ENCODE measurements at places on chromosomes 12 and 14.

DNA sequence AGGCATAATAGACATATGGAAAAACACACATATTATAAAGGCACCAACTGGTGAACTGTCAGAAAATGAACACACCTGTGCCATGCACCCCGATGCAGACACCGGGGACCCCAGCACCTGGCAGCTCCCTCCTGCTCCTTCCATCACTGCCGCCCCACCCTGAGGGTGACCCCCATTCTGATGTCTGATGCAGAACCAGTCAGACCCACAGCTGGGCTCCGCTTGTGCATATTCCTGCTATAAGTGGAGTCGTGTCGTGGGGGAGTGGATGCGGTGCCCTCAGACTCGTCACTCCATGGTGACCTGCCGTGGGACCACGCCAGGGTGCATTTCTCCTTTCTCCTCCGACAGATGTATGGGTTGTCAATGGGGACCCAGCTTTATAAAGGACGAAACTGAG is 45.7 kb upstream of the MEG3 start:
- no peak for DNase-seq

GRCh38 chr12:107612508-107612907 is 73.1 kb upstream of the PWP1 start:
- no peak for DNase-seq

- no peak for DNase-seq
Observed at GRCh38 chr12:16027002-16027401, 115.9 kb downstream of the DERA start.

- DNase-seq: no peak
Observed at GRCh38 chr12:15183821-15184220, 37.4 kb downstream of the RERG start.

DNA sequence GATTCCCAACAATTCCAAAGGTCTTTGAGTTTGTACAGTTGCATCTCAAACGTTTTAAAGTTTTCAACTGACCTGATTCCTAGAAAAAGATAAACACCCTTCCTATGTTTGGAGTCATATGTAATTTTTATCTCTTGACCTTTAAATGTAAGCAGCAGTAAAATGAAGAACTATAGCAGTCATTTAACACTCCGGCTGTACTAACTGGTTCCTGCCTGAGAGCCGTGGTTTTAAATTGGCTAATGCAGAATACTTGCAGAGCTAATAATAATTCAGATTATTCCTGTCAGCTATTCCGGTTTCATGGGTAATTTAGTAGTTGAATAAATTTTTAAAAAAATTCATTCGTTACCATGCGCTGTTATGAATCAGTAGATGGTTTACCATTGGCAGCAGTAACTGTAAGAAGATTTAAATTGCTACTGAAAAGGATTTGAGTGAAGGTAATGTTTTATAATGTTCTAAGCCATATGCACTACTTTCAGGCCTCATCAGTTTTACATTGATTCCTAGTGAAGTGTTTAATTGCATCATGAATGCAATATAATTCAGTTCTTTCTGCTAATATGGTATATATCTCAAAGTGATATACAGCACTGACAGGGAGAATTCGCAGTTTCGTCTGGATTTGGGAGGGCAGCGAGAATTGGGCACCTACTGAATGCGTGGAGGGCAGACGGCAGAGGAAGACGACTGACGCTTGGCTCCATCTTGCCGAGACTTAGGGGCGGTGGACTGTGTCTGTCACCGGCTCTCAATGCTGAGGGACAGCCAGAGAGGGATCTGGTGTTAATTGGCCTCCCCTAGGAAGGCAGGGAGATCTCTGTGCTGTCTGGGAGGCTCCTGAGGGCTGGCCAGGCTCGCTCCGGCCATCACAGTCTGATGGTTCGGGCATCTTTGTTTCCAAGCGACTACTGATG is 217.7 kb downstream of the PHETA1 start:
- DNase-seq: no peak

- no peak for DNase-seq
Observed at GRCh38 chr12:13428538-13429265, 232.2 kb downstream of the EMP1 start.

DNA sequence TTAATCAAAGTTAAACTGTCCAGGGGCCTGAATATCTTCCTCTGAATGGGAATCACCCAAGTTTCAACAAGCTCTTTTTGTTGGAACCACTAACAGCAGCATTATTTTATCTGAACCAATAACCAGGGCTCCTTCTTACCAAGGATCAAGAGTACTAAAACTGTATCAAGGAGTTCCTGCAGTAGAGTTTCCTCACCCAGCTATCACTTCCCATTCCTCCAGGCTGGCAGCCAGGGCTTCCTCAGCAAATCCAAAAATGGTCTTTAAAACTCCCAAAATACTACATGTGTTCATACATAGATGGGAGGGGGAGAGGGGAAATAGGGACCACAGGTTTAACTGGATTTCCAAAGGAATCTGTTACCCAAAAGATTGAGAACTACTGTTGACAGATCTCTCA is 10.5 kb downstream of the FMNL3 start:
- DNase-seq: no peak

- DNase-seq: no peak
Observed at GRCh38 chr12:10986812-10987211, at the start of gene TAS2R50. Gene TAS2R50, minus strand, starts transcription at chr12:10986912. Its CDS starts 52 bp downstream, at chr12:10986860.

- no peak for DNase-seq
Observed at GRCh38 chr14:90508536-90509254, 111.9 kb downstream of the CALM1 start.

DNA sequence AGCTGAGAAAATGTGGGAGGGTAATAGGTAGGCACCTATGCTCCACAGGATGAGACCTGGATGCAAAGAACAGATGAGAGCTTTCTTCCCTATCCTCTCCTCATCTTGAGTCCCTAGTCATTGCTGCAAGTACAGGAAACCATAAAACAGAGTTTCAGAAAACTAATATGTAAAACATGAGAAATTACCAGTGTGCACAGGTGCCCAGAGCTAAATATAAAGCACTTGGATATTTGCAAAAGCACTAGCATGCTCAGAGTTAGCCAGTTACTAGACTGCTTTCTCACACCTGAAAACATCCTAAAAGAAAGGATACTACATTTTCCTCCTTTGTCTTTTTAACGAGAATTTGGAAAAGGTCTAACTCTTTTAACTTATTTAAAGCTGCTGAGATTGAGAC is 324.3 kb downstream of the DAD1 start:
- DNase-seq: no peak

DNA sequence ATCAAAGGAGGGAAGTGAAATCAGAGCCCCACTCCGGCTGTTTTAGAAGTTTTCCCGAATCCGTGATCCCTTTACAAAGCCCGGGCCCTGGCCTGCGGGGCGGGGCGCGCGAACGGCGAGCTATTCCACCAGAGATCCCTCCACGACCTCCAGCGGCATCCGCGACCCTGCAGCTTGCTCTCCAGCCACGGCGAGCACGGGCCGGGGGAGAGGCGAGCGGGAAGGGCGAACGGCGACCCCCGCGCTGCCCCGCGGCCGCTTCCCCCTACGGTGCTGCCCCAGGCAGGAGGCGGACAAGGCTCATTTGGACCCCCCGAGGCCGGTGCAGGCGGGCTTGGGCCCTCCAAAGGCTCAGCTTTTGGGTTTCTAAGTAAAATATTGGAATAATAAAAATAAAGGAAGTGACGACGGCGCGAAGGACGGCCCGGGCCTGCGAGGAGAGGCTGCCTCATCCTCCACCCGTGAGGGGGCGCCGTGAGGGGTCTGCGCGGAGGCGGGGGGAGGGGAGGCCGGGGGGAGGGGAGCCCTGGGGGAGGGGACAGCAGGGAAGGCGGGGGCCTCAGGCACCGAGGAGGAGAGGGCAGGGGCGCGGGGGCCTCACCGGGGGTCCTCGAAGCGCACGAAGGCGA is 613 bp downstream of the SRSF9 start:
- no peak for DNase-seq

Measured in NCI-H1417 treated with DMSO at 0.1 percent for 48 hours (cell line).